ENCODE measurements at places on chromosomes 13 and 19. TPM values are rescaled to one million over a fixed set of nuclear protein-coding genes. Genes with fewer than 3 reads are reported as not detected.

The CSNK1G2 gene
- 51.7 TPM for total RNA-seq

DNA sequence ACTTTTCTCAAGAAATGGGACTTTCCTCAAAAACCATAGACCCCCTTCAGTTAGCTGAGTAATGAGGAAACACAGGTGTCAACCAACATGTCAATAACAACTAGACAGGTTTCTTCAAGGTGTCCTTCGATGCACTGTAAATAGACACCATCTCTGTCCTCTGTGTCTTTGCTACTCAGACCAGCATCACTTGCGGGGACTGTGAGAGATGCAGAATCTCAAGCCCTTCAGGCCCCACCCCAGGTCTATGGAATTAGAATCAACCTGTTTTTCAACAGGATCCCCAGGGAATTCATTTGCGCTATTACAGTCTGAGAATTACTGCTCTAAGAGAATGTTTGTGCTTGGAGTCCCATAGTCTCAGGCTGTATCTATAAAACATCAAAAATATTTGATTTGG is 469.9 kb downstream of the COG6 start:
- no peaks in the 10 kb centered on the region for H3K27me3 ChIP-seq
- no peak overlapping the region for H3K4me3 ChIP-seq
- H3K36me3 ChIP-seq = no peaks in the 10 kb centered on the region
- no peak for DNase-seq

DNA sequence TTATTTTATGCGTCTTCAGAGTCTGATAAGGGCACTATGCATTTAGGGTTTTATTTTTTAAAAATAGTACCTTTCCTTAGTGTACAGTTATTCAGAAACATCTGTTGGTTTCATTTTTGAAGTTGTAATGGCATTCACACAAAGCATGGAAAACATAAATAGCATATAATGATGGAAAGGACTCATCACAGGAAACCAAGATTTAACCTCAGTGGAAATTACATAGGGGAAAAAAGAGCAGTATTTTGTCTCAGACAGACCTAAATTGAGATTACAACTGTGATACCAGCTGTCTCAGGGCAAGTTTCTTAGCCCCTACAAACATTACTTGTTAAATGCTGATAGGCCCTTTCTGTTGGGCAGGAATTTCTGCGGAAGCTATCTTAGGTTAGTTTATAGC is 57.2 kb downstream of the NHLRC3 start:
- H3K36me3 ChIP-seq = no peaks in the 10 kb centered on the region
- no peak overlapping the region for H3K4me3 ChIP-seq
- DNase-seq = no peak
- no peaks in the 10 kb centered on the region for H3K27me3 ChIP-seq
- H3K27ac ChIP-seq = no peak overlapping the region

The CDC42EP5 gene
- 52.8 TPM for total RNA-seq

DNA sequence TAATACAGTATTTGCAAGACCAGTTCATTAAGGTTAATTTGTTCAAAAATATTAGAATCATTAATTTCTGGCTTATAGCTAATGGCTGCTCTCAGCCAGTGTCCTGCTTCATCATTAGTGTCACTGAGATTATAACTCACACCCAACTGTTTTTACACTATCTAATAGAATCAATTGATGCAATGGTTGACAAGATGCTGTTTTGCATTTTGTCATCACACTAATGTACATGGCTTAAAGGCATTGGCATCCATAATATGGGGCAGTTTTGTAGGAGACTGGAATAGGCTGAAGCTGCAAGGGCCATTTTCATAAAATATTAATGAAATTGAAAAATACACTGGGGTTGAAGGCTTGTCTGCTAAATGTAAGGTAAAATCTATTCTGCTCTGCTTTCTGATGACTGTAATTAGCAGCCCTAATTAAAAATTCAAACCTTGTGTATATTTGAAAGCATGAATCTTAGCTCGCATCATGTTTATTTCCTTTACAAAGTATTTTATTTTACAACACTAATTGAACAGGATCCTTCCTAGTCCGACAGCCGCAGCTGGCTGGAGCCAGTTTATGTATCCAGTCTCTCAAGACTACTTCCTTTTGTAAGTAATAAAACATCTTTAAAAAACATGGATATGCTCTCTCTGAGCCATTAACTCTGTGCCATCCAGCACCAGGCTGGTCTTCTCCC is 296.7 kb downstream of the POU4F1 start:
- no peaks in the 10 kb centered on the region for H3K36me3 ChIP-seq
- H3K4me1 ChIP-seq = no peaks in the 10 kb centered on the region
- no peaks in the 10 kb centered on the region for H3K27me3 ChIP-seq
- H3K4me3 ChIP-seq = no peak overlapping the region
- no peak overlapping the region for H3K27ac ChIP-seq

DNA sequence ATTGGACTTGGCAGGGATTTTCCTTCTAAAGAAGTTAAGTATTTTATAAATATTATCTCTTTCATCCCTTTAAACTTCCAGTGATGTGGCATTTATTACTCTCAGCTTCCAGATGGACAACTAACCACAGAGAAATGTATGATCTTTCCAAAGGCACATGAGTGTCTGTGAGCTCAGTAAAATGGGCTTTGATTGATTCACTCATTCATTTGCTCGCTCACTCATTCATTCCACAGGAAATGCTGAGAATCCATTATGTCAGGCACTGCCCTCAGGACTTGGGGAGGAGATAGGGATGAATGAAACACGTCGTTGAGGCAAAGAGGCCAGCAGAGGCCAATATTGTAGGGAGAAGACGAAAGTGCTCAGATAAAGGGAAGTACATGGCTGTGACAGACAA is 359.3 kb downstream of the EFNB2 start:
- no peaks in the 10 kb centered on the region for H3K27me3 ChIP-seq
- no peak overlapping the region for H3K27ac ChIP-seq
- H3K4me3 ChIP-seq = no peak overlapping the region
- H3K4me1 ChIP-seq = no peaks in the 10 kb centered on the region
- H3K36me3 ChIP-seq = no peaks in the 10 kb centered on the region

- H3K36me3 ChIP-seq = no peaks in the 10 kb centered on the region
- no peaks in the 10 kb centered on the region for H3K4me1 ChIP-seq
- no peak overlapping the region for H3K27ac ChIP-seq
- no peaks in the 10 kb centered on the region for H3K27me3 ChIP-seq
- no peak for DNase-seq
- H3K4me3 ChIP-seq = no peak overlapping the region
Observed at GRCh38 chr13:47036294-47037008, 139.6 kb upstream of the HTR2A start.

DNA sequence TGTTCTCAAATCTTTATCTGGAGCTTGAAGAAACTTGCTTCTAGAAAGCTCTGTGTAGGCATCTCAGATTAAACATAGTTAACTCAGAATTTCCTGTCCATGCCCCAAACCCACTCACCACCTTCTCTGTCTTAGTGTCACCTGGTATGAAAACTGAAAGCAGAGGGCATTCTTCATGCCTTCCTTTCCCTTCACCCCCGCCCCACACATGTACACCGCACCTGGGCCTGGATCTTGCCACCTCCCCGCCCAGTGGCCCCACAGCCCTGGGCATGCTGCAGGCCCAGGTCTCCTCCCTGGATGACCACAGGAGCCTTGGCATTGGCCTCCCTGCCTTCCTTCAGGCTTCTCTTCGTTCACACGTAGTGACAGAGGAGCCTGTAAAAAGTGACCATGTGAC is 15.8 kb downstream of the CFAP97D2 start:
- H3K27ac ChIP-seq = no peak overlapping the region
- H3K4me3 ChIP-seq = no peak overlapping the region
- no peaks in the 10 kb centered on the region for H3K4me1 ChIP-seq
- H3K27me3 ChIP-seq = no peaks in the 10 kb centered on the region

DNA sequence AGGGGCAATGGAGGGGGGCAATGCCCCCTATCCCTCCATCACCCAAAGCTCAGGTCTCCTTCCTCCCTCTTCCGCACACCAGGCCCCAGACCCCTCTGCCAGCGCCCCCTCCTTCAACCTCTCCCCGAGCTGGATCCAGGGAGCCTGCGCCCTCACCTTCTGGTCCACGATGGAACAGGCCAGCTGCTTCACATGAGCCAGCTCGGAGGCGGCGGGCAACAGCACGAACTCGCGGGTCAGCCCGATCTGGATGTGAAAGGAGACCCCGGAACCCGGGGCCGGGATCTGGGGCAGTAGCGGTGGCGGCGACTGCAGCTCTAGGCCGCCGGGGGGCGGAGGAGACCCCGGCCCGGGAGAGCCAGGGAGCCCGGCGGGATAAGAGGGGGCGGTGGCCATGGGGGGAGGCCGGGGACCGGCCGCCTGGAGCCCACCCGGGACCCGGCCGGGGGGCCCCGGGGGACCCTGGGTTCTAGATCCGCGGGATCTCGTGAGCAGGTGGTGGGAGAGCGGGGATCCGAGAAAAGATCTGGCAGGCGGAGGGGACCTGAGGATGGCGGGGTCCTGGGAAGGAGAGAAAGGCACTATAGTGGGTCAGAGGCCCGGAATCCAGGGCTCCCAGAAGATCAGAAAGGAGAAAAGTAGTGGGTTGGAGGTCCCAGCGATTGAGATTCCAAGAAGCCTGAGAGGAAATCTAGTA is 791 bp downstream of the PRKD2 start:
- no peaks in the 10 kb centered on the region for H3K27me3 ChIP-seq
- H3K4me3 ChIP-seq = peak overlapping the region; percentile 83
- no peaks in the 10 kb centered on the region for H3K4me1 ChIP-seq
- DNase-seq = peak; percentile 80

- no peak for DNase-seq
- H3K4me3 ChIP-seq = no peak within 1 kb of the TSS
- no peaks in the 10 kb centered on the region for H3K36me3 ChIP-seq
- no peaks in the 10 kb centered on the region for H3K4me1 ChIP-seq
- no peak within 1 kb of the TSS for H3K27ac ChIP-seq
Observed at GRCh38 chr19:821825-822503, at the start of gene PLPPR3. PLPPR3 (minus strand) TSS chr19:821955; CDS start chr19:821559, 396 bp downstream.

The WDR88 gene
- total RNA-seq = not detected

DNA sequence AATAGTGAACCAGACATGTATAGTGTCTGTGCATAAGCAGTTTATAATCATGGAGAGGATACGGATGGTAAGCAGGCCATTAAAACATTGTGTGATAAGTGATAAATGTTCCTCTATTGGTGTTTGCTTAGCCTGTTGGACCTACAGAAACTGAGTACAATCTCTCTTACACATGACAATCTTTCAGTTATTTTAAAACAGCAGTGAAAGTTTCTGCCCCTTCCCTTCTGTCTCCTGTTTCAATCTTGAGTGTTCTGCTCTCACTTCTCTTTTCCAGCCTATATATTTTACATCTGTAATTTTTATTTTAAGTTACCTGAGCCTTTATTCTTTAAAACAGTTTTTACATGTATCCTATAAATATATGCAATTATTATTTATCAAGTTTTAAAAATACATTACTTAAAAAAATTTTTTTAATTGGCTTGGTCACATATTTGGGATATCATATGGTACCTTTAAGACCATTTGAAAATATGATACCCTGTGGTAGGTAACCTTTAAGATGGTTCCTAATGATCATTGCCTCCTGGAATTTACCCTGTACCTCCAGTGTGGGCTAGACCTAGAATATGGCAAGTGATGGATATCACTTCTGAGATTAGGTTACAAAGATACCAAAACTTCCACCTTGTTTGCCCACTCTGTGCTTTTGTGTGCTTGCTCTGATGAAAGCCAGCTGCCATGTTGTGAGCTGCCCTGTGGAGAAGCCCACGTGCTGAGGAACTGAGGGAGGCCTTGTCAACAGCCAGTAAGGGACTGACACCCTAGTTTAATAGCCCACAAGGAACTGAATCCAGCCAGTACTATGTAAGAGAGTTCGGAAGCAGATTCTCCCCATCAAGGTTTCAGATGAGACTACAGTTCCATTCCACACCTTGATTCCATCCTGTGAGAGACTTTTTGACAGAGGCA is 99.3 kb downstream of the DHRS12 start:
- DNase-seq = no peak
- H3K27me3 ChIP-seq = no peaks in the 10 kb centered on the region
- H3K4me3 ChIP-seq = no peak overlapping the region
- no peaks in the 10 kb centered on the region for H3K4me1 ChIP-seq

- no peak for DNase-seq
- H3K36me3 ChIP-seq = no peaks in the 10 kb centered on the region
- H3K27ac ChIP-seq = no peak overlapping the region
- no peaks in the 10 kb centered on the region for H3K27me3 ChIP-seq
Observed at GRCh38 chr19:283395-283794, 7.8 kb downstream of the PLPP2 start.

GRCh38 chr13:32639502-32640105 is 53.4 kb downstream of the PDS5B start:
- no peaks in the 10 kb centered on the region for H3K36me3 ChIP-seq
- peak; percentile 63 for DNase-seq
- H3K27me3 ChIP-seq = no peaks in the 10 kb centered on the region
- peaks cover 2% of the 10 kb centered on the region for H3K4me1 ChIP-seq

DNA sequence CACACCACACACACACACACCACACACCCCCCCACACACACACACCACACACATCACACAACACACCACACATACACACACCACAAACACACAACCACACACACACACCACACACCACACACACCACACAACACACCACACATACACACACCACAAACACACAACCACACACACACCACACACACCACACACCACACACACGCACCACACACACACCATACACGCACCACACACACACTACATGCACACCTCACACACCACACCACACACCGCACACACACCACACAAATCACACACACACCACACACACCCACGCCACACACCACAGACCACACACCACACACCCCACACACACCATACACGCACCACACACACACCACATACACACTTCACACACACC is 83.5 kb downstream of the ZNF557 start:
- no peaks in the 10 kb centered on the region for H3K27me3 ChIP-seq
- H3K4me1 ChIP-seq = no peaks in the 10 kb centered on the region
- H3K36me3 ChIP-seq = no peaks in the 10 kb centered on the region
- no peak overlapping the region for H3K4me3 ChIP-seq
- H3K27ac ChIP-seq = no peak overlapping the region
- DNase-seq = peak; percentile 24

GRCh38 chr13:55437162-55437561 is 1703.6 kb upstream of the PRR20A start:
- no peaks in the 10 kb centered on the region for H3K36me3 ChIP-seq
- no peaks in the 10 kb centered on the region for H3K4me1 ChIP-seq
- no peaks in the 10 kb centered on the region for H3K27me3 ChIP-seq
- H3K4me3 ChIP-seq = no peak overlapping the region
- no peak for DNase-seq
- H3K27ac ChIP-seq = no peak overlapping the region

DNA sequence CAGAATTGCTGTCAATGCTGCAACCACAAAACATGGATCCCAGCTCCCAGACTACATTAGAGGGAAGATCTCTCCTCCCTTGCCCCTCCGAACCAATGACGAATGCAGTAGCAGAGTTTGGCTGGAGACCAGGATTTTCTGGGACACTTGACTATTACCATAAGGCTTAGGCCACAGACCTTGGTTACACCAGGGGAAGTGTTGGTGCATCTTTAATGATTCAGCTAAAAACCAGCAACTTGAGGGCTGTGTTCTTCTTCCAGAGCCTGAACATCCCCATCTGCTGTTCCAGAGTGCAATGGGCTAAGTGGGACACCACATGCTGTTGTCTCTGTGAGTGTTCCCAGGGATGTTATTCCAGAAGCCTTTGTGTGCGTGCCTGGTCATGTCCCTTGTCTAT is 528.2 kb downstream of the LMO7 start:
- no peaks in the 10 kb centered on the region for H3K27me3 ChIP-seq
- DNase-seq = no peak
- no peak overlapping the region for H3K4me3 ChIP-seq
- no peaks in the 10 kb centered on the region for H3K36me3 ChIP-seq
- H3K4me1 ChIP-seq = peaks cover 3% of the 10 kb centered on the region
- H3K27ac ChIP-seq = no peak overlapping the region

GRCh38 chr13:112669881-112670499 is 19.8 kb upstream of the ATP11A start:
- no peak overlapping the region for H3K27ac ChIP-seq
- no peaks in the 10 kb centered on the region for H3K27me3 ChIP-seq
- no peaks in the 10 kb centered on the region for H3K4me1 ChIP-seq
- H3K36me3 ChIP-seq = no peaks in the 10 kb centered on the region
- H3K4me3 ChIP-seq = no peak overlapping the region

The ZNF813 gene
- 4.0 TPM for total RNA-seq

Data from aorta (tissue), 5 donors.